Caco-2 (cell line): ENCODE measurements at places on chromosomes 13 and 19.

GRCh38 chr13:54614726-54615125, 1586.1 kb downstream of the OLFM4 start:
- H3K27ac ChIP-seq = no peak overlapping the region
- H3K4me1 ChIP-seq = no peaks in the 10 kb centered on the region
- H3K4me3 ChIP-seq = no peak overlapping the region

DNA sequence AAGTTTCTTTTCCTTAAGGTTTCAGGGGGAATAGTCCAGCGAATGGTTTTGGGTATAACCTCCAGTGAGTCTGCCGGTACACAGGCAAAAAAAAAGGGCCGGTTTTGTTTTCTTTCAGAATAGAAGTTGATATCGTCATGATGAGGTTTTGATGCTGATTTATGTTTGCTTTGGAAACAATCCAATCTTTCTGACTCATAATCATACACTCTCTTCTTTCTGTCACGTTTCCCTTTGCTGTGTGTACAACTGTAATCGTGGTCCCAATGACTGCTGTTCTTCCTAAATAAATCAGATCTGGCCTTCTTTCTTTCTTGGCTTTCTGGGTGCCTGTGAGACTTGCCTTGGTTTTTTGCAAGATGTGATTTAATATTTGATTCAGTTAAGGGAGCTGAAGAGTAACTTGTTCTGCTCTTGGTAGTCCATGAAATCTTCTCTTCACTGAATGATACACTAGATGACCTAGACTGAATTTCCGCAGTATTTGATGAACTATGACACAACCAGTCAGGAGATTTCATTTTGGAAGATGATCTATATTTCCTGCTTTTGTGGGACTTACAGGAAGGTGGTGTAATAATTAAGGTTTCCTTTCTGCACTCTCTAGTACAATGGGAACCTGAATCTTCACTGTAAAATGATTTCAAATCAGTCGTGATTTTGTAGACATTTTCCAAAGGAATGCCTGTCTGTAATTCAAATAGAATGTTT, 34.9 kb upstream of the METTL21C start:
- DNase-seq = no peak
- no peak overlapping the region for H3K4me3 ChIP-seq
- H3K4me1 ChIP-seq = peaks cover 6% of the 10 kb centered on the region; the same call in 1 of the 2 replicates
- H3K36me3 ChIP-seq = no peaks in the 10 kb centered on the region

GRCh38 chr19:28155265-28155664, 1057.7 kb downstream of the UQCRFS1 start:
- no peak overlapping the region for H3K27ac ChIP-seq
- no peak for DNase-seq
- no peaks in the 10 kb centered on the region for H3K27me3 ChIP-seq
- H3K4me1 ChIP-seq = no peaks in the 10 kb centered on the region
- H3K4me3 ChIP-seq = no peak overlapping the region
- H3K36me3 ChIP-seq = no peaks in the 10 kb centered on the region

DNA sequence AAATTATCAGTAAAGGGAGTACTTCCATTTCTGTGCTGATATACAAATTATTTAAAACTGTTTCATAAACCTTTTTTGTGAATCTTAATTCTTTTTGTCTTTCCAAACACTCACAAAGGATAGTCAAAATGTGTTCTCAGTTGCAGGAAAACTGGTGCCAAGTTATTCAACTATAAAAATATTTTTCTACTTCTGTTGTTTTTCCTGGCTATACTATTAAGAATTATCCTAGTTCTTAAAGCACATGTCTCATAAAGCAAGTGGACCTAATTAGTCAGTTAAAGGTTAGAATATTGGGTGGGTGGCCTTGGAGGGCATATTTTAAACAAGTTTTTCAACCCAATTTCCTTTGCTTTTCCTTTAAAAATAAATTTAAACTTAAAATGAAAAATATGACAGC, 1460.3 kb upstream of the SLC10A2 start:
- H3K27ac ChIP-seq = no peak overlapping the region
- H3K36me3 ChIP-seq = no peaks in the 10 kb centered on the region
- no peaks in the 10 kb centered on the region for H3K4me1 ChIP-seq
- no peaks in the 10 kb centered on the region for H3K27me3 ChIP-seq
- DNase-seq = no peak

GRCh38 chr13:109145631-109146030, 516.2 kb downstream of the MYO16 start:
- H3K36me3 ChIP-seq = no peaks in the 10 kb centered on the region
- no peaks in the 10 kb centered on the region for H3K27me3 ChIP-seq
- peak; percentile 60 for DNase-seq
- H3K27ac ChIP-seq = no peak overlapping the region

DNA sequence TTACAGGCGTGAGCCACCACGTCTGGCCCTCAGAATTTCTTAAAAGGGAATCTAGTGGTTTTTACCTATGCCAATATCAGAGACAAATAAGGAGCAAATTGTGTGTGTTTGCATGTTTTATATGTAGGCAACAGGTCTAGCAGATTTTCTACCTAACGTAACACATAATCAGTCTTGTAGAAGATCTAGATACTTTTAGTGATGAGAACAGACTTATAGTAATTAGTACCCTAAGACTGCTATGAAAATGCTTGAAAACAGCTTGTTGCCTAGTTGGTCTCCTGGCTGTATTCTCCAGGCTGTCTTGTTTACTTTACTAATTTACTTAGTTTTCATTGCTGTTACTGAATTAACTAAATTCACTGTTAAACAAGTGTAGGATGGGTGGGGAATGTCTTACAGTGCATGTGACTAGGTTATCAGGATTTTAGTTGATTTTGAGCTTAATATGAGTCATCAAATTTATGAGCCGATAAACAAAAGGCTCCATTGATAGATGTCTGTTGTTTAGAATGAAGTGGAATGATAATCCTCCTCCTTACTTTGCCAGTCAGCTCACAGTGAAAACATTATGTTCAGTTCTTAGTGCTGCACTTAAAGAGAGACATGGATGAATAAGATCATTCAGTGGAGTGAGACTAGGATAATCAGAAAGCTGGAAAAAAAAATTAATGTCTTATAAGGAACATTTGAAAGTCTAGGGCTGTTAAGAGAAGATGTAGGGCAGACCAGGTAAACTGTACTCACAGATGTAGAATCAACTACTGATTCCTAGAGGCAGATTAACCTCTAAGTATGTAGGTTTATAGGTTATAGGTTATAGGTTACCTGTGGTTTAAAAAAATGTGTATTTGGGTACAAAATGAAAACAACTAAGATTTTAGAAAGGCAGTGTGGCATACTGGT, 22.4 kb downstream of the GTF2F2 start:
- peaks cover 3% of the 10 kb centered on the region; the same call in 1 of the 2 replicates for H3K36me3 ChIP-seq
- H3K4me3 ChIP-seq = no peak overlapping the region
- no peaks in the 10 kb centered on the region for H3K27me3 ChIP-seq
- peaks cover 12% of the 10 kb centered on the region for H3K4me1 ChIP-seq

DNA sequence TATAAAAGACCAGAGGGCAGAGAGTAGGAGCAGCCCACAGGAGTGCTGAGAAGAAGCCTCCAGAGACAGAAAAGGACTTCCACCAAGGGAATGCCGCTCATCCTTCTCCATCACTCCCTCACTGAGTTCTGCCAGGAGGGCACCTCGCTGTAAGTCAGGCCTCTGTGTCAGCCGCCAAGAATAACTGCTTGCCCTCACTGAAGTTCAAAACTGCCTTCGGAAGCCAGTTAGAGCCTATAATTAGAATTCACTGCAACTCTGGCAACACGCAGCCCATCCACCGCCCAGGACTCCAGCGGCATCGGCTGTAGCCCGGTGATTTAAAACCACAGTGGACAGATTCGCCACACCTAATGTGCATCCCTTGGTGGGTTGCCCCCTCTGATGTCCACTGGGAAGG, 281.8 kb upstream of the ZNF507 start:
- H3K36me3 ChIP-seq = no peaks in the 10 kb centered on the region
- no peak overlapping the region for H3K4me3 ChIP-seq
- no peaks in the 10 kb centered on the region for H3K27me3 ChIP-seq
- H3K4me1 ChIP-seq = no peaks in the 10 kb centered on the region

DNA sequence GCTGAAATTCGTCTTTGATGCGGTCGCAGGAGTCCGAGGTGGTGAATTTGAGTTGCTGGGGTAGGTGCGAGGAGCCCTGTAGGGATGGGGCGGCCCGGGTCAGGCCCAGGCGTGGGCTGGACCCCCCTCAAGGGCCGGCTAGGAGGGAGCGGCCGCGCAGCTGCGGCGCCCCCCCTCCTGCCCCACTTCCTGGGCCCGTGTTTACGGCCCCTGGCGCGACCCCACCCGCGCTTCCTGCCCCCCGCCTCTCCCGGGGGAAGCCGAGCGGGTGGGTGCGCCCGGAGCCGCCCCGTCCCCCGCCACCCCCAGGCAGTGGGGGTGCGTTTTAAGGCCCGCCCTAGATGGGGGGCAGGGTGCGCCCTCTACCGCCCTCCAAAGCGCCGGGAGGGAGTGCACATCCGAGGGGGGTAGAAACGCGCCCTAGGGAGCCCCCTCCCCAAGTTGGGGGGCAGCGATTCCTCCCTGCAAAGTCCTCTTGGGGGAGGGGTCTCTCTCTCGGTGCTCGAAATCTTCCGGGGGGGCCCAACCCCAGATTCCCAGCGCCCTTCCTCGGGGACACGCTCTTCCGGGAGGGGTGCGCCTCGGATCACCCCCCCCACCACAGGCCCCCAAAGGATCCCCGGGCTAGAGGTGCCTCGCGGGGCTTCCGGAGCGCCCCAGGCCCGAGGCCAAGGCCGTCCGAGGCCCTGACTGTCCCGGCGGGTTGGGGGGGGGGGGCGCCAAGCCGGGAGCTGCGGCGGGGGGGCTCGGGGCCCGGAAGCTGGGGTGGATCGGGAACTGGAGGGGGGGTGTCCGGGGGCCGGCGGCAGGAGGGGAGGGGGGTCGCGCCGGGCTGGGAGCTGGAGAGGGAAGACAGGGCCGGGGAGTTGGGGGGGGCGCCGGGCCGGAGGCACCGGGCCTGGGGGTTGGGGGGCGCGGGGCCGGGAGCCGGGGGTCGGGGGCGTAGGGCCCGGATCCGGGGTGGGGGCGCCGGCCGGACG, 823 bp downstream of the TLE5 start:
- peak overlapping the region; percentile 55 for H3K27ac ChIP-seq
- H3K4me1 ChIP-seq = peaks cover 5% of the 10 kb centered on the region
- no peaks in the 10 kb centered on the region for H3K36me3 ChIP-seq
- H3K27me3 ChIP-seq = no peaks in the 10 kb centered on the region
- H3K4me3 ChIP-seq = peak overlapping the region; percentile 76

- H3K4me3 ChIP-seq = no peak overlapping the region
- peaks cover 2% of the 10 kb centered on the region; the same call in 1 of the 2 replicates for H3K36me3 ChIP-seq
- peak; percentile 64 for DNase-seq
Observed at GRCh38 chr19:3006075-3006767, 22.9 kb downstream of the TLE2 start.

DNA sequence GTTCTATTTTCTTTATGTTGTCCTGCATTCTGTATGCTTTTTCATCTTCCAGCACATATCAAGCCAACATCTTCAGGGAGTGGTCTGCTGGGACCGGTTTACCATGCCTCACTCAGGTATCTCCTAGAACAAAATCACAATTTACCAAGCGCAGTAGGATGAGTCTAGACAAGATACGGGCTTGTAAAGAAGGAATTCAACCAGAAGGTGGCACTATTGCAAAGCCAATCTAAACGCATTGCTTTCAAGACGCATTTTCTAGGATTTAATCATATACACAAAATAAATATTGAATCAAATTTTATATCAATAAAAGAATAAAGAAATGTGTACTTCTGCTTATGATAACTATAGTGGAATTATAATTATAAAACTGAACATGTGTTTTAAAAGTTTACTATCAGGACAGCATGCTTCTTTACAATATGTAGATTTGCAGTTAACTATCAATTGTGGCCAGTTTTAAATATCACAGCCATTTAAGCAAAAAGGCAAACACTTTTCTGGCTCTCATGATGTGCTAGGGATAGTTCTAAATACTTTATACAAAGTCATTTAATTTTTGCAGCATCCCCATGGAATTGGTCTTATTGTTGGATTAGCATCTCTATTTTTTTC, 16.1 kb upstream of the TPP2 start:
- peak; percentile 54 for DNase-seq
- no peaks in the 10 kb centered on the region for H3K36me3 ChIP-seq
- H3K4me3 ChIP-seq = no peak overlapping the region

DNA sequence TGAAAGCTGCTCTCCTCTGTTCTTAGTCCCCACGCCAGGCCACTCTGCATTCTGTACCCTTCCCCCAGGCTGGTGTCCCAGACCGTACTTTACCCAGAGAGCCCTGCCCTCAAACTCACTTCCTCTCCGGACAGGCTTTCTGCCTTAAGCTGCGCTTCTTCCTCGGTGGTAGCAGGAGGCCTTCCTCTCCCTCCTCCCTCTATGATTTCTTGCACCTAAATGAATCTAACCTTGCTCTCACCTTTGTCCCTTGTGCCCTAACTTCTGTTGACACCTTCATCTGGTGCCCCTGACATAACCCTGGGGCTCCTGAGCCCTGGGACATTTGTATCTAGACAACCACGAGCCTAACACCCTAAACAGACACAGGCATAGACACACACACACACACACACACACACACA, 29.6 kb upstream of the CEACAM21 start:
- no peaks in the 10 kb centered on the region for H3K27me3 ChIP-seq
- no peak overlapping the region for H3K4me3 ChIP-seq
- peaks cover 7% of the 10 kb centered on the region; the same call in 1 of the 2 replicates for H3K4me1 ChIP-seq
- H3K36me3 ChIP-seq = no peaks in the 10 kb centered on the region
- no peak for DNase-seq
- no peak overlapping the region for H3K27ac ChIP-seq

- H3K4me3 ChIP-seq = no peak overlapping the region
- no peaks in the 10 kb centered on the region for H3K27me3 ChIP-seq
- no peak for DNase-seq
- peaks cover 22% of the 10 kb centered on the region for H3K4me1 ChIP-seq
Observed at GRCh38 chr19:15253061-15253460, 20.8 kb upstream of the EPHX3 start.

- no peak overlapping the region for H3K27ac ChIP-seq
- no peaks in the 10 kb centered on the region for H3K27me3 ChIP-seq
- no peak overlapping the region for H3K4me3 ChIP-seq
- H3K4me1 ChIP-seq = no peaks in the 10 kb centered on the region
- no peaks in the 10 kb centered on the region for H3K36me3 ChIP-seq
- no peak for DNase-seq
Observed at GRCh38 chr19:28939236-28939635, 273.7 kb downstream of the UQCRFS1 start.

- no peak overlapping the region for H3K4me3 ChIP-seq
- peaks cover 7% of the 10 kb centered on the region for H3K36me3 ChIP-seq
- no peak overlapping the region for H3K27ac ChIP-seq
- DNase-seq = no peak
- H3K27me3 ChIP-seq = no peaks in the 10 kb centered on the region
Observed at GRCh38 chr13:111275995-111276618, 44.3 kb upstream of the TEX29 start.

DNA sequence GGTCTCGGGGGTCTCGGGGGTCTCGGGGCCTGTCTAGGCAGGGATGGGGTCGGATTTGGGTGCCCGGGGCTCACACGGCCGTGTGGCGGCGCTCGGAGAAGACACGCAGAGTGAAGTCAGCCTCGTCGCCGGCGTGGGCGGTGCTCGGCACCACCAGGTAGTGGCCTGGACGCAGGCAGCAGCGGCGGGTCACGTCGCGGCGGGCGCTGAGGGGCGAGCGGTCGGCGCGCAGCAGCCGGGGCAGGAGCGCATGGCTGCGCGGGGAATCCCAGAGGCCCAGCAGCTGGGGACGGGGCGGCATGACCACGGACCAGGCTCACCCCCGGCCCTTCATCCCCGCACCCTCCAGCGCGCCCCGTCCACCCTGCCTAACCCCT, 8.2 kb downstream of the CAPN12 start:
- H3K36me3 ChIP-seq = peaks cover 2% of the 10 kb centered on the region; the same call in 1 of the 2 replicates
- H3K4me3 ChIP-seq = peak overlapping the region; percentile 54
- peaks cover 24% of the 10 kb centered on the region for H3K4me1 ChIP-seq
- peak; percentile 79 for DNase-seq
